CD4-positive, alpha-beta T cell treated with Interleukin-4 for 4 hours (primary cell): ENCODE measurements at places on chromosomes 6 and 20.

GRCh38 chr6:33199687-33200218 is 712 bp downstream of the RXRB start:
- DNase-seq = peak; percentile 68

DNA sequence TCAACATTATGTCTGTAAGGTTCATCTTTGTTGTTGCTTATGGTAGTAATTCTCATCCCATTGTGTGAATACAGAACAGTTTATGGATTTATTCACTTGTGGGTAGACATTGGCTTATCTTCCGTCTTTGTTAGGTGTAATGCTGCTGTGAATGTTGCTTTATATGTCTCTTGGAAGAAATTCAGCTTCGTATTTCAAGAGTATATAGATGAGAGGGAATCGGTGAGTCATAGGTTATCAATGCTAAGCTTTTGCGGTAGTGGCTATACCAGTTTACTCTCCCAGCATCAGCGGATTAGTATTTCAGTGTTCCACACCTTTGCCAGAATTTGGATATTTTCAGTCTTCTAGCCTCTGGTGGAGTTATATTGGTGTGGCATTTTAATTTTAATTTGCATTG is 77.8 kb downstream of the ZFAND3 start:
- DNase-seq = no peak

- no peak for DNase-seq
Measured at GRCh38 chr6:150065083-150065482, 3.8 kb downstream of the ULBP3 start.

DNA sequence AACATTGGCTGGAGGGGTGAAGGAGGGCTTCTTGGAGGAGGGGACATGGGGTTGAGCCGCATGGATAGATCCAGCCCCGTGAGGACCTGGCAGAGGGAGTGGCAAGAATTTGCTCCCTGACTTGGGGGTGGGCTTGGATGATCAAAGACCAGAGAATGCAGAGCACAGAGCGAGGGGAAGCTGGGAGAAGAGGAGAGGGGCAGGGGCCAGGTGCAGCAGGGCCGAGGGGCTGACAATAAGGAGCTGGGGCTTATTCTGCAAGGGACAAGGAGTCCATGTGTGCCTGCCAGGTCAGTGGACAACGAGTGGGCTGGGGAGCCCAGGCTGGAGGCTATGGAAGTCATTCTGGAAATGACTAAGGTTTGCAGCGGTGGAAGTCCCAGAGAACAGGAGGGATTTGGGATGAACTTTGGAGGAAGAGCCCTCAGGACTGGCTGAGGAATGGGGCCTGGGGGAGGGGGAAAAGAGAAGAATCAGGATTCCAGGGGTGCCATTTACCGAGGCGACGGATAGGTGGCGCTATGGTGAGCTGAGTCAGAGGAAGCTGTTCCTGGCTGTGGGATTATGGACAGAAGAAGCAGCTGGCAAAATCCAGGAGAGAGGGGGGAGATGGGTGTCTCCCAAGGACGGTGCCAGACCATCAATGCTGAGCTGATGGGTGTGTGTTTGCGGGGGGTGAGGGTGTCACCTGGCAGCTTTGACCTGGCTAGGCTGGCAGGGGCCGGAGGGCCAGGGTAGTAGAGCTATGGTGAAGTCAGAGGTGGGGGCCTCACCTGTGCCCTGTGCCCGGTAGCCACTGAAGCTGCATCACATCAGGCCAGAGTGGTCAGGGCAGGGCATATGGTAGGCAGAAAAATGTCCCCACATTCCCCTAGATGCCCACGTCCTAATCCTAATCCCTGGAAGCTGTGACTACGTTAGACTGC is 7.8 kb downstream of the KCNG1 start:
- DNase-seq = no peak

- DNase-seq = no peak
Measured at GRCh38 chr20:45318948-45319347, 10.8 kb upstream of the MATN4 start.

- no peak for DNase-seq
Measured at GRCh38 chr6:83198486-83199172, 5.5 kb downstream of the RWDD2A start.

DNA sequence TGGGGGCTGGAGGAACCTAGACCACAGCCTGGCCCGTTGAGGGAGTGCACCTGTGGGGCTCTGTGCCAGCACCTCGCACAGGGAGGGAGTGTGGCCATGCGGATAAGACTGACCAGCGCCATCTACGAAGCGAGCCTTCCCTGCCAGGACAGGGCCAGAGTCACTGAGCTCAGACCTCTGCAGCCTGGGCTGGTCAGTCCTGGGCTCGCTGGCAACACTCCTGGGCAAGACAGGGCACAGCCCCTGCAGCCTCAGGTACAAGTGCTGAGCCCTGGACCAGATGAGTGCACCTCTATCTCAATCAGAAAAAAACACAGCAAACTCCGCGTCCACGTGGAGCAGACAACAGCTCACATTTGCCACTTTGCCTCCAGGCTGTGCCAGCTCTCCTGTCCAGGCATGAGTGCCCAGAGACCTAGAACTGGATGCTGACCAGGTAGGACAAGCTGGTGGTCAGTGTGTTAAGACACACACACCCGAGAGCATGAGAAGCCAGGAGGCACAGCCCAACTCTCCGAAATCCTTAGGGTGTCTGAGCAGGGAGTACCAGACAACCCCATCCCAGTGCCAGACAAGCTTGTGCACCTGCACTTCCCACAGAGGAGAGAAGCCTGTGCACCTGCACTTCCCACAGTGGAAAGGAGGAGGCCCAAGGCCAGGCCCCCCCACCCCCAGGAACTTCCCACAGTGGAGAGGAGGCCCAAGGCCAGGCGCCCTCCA is 4.9 kb downstream of the ARFRP1 start:
- DNase-seq = no peak

- DNase-seq = peak; percentile 64
Measured at GRCh38 chr6:4059115-4059777, 19.7 kb downstream of the FAM217A start.

DNA sequence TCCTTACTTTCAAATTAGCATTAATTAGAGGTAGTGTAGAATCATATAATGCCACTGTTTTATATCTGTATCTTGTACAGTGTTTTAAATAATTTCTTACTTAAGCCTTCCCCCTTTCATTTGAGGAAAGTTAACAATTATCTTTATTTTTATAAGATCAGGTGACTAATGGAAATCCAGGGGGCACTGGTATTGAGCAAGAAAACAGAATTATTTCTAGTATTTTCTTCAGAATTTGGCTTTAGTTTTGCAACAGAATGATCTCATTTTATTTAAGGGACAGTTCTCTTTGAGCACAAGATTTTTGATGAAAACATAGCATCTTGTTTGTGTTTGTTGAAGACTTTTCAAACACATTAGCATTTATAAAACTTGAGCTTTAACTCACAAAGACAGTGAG is 55.9 kb downstream of the RNF217 start:
- no peak for DNase-seq

- no peak for DNase-seq
Measured at GRCh38 chr6:126937426-126937825, 181.0 kb upstream of the RSPO3 start.

GRCh38 chr20:16596991-16597390 is 23.7 kb upstream of the KIF16B start:
- no peak for DNase-seq

DNA sequence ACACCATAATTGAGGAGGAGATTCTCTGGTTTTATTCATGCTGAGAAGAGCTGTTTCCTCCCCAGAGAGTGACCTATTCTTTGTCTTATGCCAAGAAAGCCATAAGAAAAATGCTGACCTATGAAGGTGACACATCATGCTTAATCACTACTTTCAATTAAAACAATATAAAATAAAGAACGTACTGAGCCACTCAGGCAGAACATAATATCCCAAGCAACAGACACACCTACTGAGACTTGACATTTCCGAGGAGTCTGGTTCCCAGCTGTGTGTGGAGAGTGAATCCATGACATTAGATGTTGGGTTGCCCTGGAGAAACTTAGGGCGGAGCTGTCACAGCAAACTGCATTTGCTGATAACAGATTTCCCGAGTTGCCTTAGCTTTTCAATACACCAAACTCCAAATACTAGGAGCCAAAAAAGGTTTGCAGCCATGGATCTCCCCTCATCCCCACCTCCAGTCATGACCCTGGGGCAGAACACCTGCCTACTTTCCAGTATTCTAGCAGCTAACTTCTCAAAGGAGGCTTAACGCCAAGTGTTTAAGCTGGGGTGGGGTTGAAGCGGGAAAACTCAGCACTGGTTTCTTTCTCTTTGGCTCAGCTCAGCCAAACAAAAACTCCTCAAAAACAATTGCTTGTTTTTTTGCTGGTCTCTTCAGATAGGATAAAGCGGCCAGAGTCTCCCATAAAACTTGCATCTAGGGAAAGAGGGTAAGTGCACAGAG is 92.2 kb downstream of the BACH2 start:
- DNase-seq = no peak

DNA sequence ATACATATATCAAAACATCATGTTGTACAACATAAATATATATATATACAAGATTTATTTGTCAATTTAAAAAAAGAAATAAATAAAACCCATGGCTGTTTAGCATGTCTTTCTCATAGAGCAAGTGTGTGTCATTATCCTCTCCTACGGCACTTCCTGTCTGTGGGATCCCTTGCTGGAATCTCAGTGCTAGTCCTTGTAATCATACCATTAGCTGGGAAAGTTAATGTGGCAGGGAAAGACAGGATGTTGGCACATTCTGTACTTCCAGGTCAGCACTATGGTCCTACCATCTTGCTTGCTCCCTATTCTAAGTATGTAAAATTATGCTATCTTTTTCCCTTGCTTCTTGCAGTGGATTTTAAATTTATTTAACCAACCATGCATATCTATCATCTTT is 9.5 kb upstream of the SLC17A3 start:
- no peak for DNase-seq

- DNase-seq = no peak
Measured at GRCh38 chr6:56168596-56168995, 78.8 kb downstream of the COL21A1 start.

GRCh38 chr6:148612043-148612442 is 134.8 kb upstream of the UST start:
- no peak for DNase-seq

GRCh38 chr6:169188475-169188874 is 65.2 kb downstream of the THBS2 start:
- peak; percentile 3 for DNase-seq

DNA sequence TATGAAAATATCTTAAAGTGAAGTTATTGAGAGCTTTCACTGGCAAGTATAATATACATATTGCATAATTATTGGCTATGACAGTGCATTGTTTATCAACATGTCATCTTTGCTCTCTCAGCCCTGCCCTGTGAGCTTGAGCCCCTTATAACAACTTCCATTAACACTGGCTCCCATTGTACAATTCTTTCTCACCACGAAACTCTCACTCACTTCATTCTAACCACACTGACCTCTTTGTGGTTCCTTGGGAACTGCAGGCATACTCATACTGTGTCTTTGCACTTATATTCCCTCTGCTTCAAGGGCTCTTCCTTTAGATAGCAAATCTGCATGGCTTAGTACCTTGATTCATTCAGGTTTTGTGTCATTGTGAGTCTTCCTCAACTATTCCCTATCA is 411.8 kb downstream of the CDKAL1 start:
- no peak for DNase-seq

GRCh38 chr6:135183532-135184440 is 2.7 kb downstream of the MYB start:
- DNase-seq = peak; percentile 81

- DNase-seq = no peak
Measured at GRCh38 chr20:33229843-33230242, 6.0 kb upstream of the BPIFA1 start.

DNA sequence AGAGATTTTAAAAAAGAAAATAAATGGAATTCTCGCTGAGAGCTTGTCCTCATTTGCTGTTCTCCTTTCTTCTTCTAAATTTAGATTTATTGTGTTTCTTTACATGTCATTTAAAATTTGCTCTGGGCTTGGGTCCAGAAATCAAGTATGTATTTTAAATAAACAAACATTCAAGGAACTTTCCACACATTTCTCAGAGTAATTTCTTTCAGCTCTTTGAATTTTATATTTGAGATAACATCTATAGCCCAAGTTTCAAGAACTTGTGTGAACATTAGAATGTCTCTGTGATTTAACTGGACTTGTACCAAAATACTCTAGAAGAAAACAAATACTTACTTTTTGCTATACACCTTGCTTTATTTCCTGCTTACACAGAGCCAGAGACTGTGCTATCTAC is 192.3 kb downstream of the TMEM200A start:
- no peak for DNase-seq

DNA sequence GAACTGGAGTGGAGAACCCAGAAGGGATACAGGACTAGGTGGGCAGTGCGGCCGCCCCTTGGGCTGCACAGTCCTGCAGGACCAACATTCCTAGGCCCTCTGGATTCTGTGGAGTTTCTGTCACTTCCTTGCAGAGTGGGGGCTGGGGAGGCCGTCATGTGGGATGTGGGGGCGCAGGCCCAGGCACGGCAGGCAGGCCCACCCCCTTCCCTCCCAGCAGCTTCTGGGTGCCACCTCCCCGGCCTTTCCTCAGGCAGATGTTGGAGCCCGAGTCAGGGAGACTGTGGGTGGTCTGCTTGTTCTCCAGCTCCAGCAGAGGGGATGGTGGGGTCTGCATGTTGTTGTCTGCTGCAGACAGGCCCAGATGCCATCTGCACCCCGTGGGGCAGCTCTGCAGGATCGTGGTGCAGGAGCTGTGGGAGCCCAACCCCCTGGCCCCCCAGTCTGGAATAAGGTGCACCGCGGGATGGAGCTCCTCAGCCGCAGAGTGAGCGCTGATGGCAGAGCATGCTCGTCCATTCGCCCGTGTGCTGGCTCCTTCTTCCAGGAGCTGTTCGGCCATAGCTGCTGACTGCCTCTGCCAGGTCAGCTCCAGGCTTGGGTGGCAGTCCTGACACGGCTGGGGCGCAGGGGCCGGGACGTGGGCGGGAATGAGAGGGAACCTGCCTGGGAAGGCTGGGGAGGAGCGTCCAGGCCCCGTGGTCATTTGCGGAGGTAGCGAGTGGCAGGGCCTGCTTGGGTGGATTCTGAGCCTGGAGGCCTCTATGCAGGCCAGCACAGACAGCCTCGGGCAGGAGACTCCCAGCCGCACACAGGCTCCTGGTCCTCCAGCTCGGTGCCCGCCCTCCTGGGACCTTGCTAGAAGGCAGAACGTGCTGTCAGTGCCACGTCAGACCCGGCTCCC is 18.1 kb downstream of the SLC17A9 start:
- no peak for DNase-seq

DNA sequence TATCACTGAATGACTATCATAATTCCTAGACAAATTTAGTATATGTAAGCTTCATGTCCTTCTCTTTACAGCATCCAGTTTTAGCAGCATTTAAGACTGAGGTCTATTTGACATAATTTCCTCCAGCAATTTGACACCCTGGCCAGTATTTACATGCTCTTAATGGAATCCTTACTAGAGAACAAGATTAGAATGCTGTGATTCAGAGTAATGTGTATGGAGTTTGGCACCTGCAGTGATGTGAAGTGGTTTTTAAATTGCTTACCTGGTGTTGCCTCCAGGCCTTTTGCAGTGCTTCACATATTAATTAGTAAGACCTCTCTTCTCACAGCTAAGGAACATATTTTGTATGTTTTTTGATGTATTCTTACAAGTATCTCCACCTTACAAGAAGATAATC is 9.8 kb downstream of the NKX2-4 start:
- no peak for DNase-seq

- no peak for DNase-seq
Measured at GRCh38 chr20:60505423-60505822, 547.2 kb downstream of the CDH26 start.
